T follicular helper cell (primary cell): ENCODE measurements at places on chromosomes 4 and X.

- no peak for DNase-seq
These were observed 14.7 kb upstream of the ANXA5 start for GRCh38 chr4:121711263-121712000.

GRCh38 chr4:30330894-30331652, 389.1 kb upstream of the PCDH7 start:
- DNase-seq, result no peak

DNA sequence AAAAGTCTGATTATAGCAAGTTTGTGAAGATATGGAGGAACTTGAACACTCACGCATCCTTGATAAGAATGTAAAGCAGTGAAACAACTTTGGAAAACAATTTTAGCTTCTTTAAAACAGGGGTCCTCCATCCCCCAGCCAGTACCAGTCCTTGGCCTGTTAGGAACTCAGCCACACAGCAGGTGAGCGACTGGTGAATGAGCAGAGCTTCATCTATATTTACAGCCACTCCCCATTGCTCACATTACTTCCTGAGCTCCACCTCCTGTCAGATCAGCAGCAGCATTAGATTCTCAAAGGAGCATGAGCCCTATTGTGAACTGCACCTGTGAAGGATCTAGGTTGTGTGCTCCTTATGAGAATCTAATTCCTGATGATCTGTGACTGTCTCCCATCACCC, 530.3 kb upstream of the PRKX start:
- DNase-seq, result no peak

DNA sequence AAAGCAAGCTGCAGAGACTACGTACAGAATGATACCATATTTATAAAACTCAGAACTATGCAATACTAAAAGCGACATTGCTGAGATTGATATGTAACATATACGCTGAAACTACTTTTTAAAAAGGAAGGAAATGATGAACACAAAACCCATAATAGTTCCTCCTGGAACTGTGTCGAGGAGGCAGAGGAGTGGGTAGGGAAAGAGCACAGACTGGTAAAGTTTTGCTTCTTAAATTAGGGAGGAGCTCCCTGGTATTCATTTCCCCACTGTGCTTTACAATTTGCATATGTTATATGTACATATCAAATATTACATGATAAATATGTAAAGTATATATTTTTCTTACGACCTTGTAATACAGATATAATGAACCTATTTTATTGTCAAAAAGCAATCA, 13.9 kb downstream of the UFSP2 start:
- no peak for DNase-seq

- no peak for DNase-seq
These were observed 37.2 kb downstream of the LIMCH1 start for GRCh38 chr4:41575207-41575606.

DNA sequence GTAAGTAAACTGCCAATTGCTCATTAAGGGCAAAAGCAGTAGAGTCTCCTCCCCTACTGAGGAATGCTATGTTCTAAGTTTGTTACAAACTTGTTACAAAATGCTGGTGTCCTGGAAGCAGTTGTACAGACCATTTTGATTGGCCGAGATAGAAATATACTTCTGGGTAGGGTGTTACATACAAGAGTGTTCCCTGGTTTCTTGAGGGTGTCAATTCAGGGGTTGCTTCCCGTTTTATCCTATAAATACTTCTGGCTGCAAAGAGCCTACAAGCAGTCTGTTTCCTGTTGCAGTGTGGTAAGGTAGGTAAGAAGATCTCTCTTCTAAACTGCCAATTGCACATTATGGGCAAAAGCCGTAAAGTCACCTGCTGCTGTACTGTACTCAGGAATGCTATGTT, 5.7 kb downstream of the TRPC5OS start:
- DNase-seq, result no peak

- peak; percentile 15 for DNase-seq
These were observed 797 bp downstream of the CD99L2 start for GRCh38 chrX:150897421-150898320.

DNA sequence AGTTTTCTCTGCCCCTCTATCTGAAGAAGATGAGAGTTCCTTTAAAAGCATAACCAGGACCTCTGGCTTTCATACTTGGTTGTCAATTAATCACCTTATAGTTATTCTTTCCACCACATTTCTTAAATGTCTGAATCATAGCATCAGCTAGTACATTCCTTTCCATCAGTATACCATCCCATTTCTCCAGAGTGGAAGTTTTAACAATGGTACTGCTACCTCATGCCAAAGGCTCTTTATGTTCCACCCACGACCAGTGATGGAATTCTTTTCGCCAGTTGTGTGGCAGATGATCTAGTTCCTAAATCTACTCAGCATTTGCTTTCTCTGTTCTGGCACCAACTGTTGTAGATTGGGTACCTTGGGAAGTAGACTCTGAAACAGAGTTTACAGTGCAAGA, 379.8 kb downstream of the ZNF674 start:
- no peak for DNase-seq

DNA sequence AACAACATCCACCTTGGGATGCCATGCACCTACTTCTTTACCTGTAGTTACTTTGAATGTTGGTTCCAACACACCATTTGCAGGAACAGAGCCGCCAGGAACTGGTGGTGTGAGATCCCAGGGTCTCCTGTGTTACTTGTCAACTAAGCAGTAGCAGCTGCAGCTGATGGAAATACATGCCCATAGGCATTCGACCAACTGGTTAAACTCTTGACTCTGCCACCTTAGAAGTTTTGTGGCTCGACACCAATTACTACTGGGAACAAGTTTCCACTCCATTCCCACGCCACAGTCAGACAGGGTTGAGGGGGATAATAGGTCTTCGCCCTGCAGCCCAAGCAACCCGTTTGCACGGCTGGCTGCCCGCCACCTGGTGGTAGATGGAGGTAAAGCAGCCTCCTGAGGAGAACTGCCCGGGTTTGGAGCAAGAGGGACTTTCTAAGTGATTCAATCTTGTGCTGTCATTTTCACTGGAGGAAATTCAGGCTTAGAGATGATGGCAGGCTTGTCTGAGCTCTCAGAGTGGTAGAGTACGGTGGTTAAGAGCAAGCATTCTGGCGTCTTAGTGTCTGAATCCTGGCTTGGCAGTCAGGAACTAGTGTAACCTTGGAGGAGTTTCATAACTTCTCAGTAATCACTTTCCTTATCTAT, 119.1 kb upstream of the TRIM2 start:
- DNase-seq, result peak; percentile 67

DNA sequence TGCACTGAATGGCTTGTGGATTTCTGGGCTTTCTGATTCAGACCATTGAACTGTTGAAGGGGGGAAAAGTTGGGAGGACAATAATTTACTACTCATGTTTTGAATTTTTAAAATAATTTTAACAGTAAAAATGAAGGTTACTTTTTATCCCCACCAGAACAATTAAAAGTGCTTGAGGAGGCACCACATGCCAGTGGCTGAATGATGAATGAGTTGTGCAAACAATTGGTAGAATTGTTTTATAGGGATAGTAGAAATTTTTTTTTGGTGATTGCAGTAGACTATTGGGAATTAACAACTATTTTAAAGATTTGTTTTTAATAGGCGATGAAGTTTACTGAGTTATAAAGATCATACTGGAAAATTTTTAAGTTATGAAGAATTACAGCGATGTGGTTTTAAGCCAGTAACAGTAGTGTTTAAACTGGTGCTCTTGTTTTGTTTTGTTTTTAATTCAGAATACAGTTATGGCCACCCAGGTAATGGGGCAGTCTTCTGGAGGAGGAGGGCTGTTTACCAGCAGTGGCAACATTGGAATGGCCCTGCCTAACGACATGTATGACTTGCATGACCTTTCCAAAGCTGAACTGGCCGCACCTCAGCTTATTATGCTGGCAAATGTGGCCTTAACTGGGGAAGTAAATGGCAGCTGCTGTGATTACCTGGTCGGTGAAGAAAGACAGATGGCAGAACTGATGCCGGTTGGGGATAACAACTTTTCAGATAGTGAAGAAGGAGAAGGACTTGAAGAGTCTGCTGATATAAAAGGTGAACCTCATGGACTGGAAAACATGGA, 2.7 kb downstream of the REST start:
- DNase-seq, result no peak

DNA sequence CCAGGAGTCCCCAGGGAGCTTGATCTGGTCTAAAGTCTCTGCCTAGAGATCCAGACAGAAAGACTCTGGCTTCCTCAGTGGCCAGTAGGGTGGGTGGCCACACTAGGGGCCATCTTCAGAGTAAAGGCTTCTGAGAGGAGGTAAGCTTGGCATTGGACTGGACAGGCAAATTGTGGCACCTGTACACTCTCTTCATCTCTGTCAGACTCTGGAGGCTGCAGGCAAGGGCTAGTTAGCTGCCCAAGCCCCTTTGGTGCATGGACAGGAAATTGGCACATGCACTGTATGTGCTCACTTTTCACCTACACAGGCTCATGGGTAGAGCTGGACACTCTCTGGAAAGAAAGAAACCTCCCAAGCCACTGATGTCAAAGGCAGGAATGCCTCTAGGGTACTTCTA, 142.8 kb downstream of the PJA1 start:
- no peak for DNase-seq

GRCh38 chr4:4941751-4942150, 77.5 kb downstream of the CYTL1 start:
- DNase-seq, result no peak

DNA sequence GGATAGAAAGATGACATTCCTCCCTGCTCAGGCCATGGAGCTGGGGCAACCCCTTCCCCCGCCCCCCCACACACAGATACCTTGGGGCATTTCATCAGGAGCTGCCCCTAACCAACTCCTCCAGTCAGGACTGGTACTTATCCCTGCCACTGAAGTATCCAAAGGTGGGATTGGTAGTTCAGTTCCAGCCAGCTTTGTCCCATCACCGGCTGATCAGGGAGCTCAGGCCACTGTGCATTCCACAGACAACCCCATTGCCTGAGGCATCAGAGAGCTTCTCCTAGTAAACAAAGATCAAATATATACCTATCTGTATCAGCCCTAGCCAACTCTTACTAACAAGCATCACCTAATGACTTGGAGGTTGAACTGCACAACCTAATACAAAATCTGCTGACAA, 218.2 kb upstream of the FMR1 start:
- DNase-seq, result no peak

DNA sequence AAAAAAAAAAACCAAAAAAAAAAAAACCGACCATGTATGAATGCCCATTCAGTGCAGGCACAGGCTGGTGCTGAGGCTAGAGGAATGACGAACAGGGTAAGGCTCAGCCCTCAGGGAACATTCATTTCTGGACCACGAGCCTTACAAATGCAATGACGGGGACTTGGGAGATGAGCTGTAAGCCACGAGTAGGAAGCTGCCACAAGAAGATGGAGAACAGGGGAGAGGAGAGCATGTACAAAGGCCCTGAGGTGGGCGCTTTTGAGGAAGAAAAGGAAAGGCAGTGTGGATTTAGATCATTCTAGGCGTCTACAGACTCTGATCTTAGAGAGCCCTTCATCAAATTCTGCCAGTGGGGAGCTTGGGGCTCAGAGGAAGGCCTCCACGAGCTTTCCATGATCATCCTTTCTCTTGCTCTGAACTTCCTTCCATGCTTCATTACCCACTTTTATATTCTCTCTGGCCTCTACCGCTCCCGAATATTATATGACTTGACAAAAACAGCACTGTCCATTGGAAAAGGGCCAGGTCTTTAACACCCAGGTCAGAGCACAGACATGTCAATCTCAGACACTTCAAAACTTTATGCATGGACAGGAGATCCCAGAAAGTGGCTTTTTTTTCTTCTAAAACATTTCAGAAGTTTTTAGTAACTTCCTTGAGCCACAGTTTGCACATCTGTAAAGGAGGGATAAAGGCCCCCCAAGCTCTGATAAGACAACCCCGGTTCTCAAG, 3.3 kb upstream of the ZNF518B start:
- no peak for DNase-seq

DNA sequence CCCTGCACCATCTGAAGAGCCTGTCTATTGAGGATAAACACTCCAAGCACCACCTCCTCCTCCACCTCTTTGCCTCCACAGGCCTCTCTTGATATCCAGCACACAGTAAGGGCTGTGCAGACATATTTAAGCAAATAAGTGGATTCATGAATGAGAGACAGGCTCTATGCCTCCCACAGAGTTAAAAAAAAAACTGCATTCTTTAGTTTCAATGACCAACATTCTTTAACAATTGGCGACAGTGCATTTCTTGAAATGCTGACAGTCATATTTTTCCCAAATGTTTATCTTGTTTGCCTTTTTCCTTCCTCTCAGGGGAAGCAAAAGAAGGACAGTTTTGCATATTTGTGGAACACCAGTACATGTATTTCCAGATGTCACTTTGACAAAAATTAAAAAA, 38.6 kb downstream of the MXRA5 start:
- no peak for DNase-seq

DNA sequence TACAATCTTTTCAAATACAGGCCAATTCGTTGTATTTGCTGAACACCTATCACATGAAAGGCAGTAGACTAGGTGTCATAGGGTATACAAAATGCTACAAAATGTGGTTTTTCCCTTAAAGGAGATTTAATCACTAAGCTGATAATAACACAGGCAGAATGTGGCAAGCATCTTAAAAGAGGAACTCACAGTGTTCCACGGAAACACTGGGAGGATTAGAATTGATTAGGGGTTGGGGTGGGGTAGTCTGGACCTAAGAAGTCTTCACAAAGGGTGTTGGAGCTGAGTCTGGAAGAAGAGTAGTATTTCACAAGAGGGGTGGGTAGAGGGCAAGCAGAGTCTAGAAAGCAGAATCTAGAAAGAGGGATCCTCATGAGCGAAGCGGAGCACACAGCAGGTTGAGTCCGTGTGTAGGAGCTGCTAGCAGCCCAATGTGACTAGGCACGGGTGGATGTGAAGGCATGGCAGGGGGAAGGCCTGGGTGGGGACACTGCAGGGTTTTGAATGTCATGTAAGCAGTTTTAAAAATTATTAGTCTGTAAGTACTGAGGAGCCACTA, 123.6 kb downstream of the MGST2 start:
- DNase-seq, result no peak

- DNase-seq, result no peak
These were observed 52.0 kb downstream of the CDS1 start for GRCh38 chr4:84634961-84635360.

DNA sequence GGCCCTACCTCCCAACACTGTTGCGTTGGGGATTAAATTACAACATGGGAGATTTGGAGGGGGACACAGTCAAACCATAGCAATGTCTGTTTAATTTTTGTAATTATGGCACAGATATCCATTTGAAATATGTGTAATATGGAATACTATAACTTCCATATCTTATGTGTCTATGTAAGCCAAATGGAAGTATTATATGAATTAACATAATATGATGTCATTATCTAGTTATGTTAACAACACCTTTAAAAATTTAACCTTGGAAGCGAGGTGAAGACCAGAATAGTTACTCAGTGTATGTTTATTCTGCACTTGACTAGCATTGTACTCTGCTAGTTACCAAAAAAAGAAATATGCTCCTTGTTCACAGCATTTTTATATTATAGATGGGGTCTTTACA, 4.3 kb downstream of the SMARCA5 start:
- DNase-seq, result no peak

DNA sequence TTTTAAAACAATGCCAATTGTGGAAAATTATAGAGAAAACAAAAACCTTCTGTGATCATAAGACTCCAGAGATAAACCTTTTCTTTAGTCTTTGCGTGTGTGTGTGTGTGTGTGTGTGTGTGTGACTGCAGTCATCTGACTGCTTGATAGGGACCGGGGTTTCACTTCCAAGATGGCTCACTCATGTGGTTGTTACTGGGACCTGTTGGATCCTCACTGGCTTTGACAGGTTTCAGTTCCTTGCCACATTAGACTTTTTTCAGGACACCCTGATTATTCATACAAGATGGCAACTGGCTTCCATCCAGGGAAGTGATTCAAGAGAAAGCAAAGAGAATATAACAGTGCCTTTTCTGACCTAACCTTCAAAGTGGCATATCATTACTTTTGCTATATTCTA, 21.9 kb upstream of the MAD2L1 start:
- DNase-seq, result no peak
